ENCODE measurements at places on chromosomes 1 and 21.

GRCh38 chr1:2021550-2021949 lies 2.4 kb downstream of the GABRD start:
- no peak for DNase-seq

DNA sequence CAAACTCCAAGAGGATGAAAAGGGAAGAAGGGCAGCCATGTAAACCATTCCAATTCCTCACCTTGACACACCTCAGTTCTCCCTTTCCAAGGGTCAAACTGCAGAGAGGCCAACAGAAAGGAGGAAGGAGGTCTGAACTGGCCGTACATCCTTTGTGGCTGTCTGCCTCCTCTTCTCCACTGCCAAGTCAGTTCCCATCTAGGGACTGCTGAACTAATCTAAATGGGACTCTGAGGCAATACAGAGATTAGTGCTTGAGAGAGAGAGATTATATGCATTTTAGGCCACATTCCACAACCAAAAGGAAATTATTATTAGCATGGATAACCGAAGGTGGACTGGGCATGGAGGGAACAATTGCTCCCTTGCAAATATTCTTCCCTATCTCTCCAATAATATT lies 2.7 kb downstream of the ARHGEF11 start:
- DNase-seq = no peak

DNA sequence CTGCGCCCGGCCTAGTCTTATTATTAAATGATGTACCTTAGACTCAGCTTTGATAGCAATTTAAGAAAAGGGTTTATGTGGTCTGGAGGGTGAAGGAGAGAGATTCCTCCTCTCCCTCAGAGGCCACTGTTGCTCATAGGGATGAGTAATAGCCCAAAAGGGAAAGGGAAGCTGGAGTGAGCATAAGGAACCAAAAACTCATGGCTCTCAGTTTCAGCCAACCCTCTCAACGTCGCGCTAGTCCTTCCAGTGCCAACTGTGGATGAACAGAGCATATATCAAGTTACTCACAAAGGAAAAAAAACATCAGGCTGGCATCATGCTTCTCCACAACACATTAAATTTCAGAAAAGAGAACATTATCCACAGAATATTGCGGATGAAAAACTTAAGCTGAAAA lies 8.3 kb upstream of the GPR89B start:
- DNase-seq = no peak

GRCh38 chr1:224739303-224739996 lies 123.3 kb downstream of the CNIH3 start:
- no peak for DNase-seq

DNA sequence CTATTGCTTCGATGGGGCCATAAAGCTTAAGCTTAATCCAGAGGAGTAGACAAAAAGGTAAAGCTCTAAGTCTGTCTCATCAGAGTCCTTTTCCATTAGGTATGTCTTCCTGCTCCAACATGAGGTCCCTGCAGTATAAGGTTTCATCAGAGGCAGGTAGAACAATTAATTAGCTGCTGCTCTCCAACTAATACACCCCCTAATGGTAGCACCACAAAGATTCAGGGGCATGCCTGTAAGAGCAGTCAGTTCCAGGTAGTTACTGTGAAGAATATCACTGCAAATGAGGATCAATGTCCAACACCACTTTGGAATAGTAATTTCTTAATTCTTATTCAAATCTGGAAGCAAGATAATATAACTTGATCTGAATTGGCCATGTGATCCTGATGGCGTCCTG lies 160.3 kb upstream of the ESRRG start:
- DNase-seq = no peak

All from iPS DF 6.9 (cell line).